ENCODE measurements at places on chromosomes 12 and 14. TPM values are rescaled to one million over a fixed set of nuclear protein-coding genes. Genes with fewer than 3 reads are reported as not detected.

The MTERF2 gene
- 7.7 TPM for total RNA-seq

The KRT8 gene
- total RNA-seq: 94.6 TPM

The IAPP gene
- 1.4 TPM for total RNA-seq

The NTF3 gene
- 14.0 TPM for total RNA-seq

The VRTN gene
- 1.2 TPM for total RNA-seq

The SLC38A6 gene
- 26.7 TPM for total RNA-seq

The GUCY2C gene
- 0.72 TPM for total RNA-seq

The SIRT4 gene
- not detected for total RNA-seq

The OVCH1 gene
- not detected for total RNA-seq

The CMKLR1 gene
- 79.0 TPM for total RNA-seq

The WNT5B gene
- 101 TPM for total RNA-seq

The PIK3C2G gene
- total RNA-seq: 8.7 TPM

The KRT71 gene
- total RNA-seq: not detected

The KDM5A gene
- total RNA-seq: 41.9 TPM

The OAS3 gene
- 8.4 TPM for total RNA-seq

The TEX22 gene
- not detected for total RNA-seq

The EMP1 gene
- 81.6 TPM for total RNA-seq

Data from umbilical cord (tissue), 2 donors.